ENCODE measurements at places on chromosomes 5 and 9.

DNA sequence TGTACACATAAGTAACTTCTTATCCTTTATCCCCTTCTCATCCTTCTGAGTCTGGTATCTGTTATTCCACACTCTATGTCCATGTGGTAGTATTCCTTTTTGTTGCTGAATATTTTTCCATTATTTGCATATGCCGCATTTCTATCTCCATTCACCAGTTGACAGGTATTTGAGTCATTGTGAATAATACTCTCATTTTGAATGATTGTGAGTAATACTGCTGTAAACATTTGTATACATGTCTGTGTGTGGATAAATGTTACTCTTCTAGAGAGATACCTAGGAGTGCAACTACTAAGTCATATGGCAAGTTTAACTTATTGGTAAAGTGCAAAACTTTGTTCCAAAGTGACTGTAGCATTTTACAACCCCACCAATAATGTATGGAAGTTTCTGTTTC lies 15.6 kb downstream of the RIC1 start:
- DNase-seq: no peak

- no peak for DNase-seq
These were observed 415.7 kb downstream of the ZNF608 start for GRCh38 chr5:124330595-124331220.

- DNase-seq: no peak
These were observed 7.4 kb upstream of the HNRNPA0 start for GRCh38 chr5:137761566-137761965.

GRCh38 chr5:34582371-34582770 lies 73.8 kb upstream of the RAI14 start:
- no peak for DNase-seq

DNA sequence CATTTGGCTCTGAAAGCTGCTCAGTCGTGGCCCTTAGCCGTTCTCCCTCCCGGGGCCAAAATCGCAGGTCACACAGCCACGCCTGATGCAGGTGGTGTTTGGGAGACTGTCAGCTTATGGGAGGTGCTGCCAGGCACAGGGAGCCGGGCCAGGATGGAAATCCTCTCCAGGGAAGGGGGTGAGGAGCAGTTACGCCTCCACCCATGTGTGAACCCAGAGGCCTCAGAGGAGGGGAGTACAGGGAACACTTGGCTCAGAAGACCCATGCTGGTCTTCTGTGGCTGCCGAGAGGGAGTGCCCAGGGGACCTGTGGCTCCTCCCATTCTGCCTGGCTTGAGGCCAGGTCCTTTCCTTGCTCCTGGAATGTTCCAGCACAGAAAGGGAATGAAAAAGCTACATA lies 3.6 kb upstream of the OLFM1 start:
- no peak for DNase-seq
